Skeletal muscle tissue (tissue), 5 donors: ENCODE measurements at places on chromosomes 3 and 15. TPM values are rescaled to one million over a fixed set of nuclear protein-coding genes. Genes with fewer than 3 reads are reported as not detected.

Gene ADCY5
- total RNA-seq = 6.8 TPM

Gene IL12A
- 0.52 TPM for total RNA-seq

Gene GALNT15
- 3.7 TPM for total RNA-seq

Gene ALDH1A2
- total RNA-seq = 11.0 TPM

Gene SPG11
- total RNA-seq = 67.3 TPM

Gene MEGF11
- total RNA-seq = 0.52 TPM

Gene GPR87
- total RNA-seq = not detected

Gene ARID3B
- 2.1 TPM for total RNA-seq

Gene CCR8
- not detected for total RNA-seq

Gene DUOXA2
- not detected for total RNA-seq

Gene THBS1
- total RNA-seq = 150 TPM

Gene CLDN16
- total RNA-seq = under 0.01 TPM

Gene GRAMD2A
- 2.1 TPM for total RNA-seq

Gene MFGE8
- total RNA-seq = 35.0 TPM

Gene CYP8B1
- not detected for total RNA-seq

Gene CASR
- total RNA-seq = not detected
